CD4-positive, alpha-beta T cell treated with Interleukin-12 subunit alpha and Interleukin-12 subunit beta, for 1 hour (primary cell): ENCODE measurements at places on chromosomes 6 and 20.

DNA sequence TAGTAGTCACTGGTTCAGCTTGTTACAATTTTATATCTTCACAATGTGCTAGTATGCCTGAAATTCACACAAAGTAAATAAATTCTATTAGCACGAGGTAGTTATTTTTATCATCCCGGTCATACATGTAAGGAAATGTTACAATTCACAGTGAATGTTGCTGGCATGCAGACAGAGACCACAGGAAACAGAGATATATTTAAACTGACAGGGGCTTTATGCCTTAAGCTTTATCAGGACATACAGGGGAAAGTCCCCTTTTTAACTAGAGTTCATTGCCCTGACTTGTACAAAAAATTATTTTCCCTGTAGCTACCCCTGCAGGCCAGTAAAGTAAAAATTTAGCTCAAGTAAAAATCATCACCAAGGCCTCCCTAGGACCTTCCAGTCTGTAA, 712.0 kb upstream of the NRSN1 start:
- DNase-seq, result no peak

DNA sequence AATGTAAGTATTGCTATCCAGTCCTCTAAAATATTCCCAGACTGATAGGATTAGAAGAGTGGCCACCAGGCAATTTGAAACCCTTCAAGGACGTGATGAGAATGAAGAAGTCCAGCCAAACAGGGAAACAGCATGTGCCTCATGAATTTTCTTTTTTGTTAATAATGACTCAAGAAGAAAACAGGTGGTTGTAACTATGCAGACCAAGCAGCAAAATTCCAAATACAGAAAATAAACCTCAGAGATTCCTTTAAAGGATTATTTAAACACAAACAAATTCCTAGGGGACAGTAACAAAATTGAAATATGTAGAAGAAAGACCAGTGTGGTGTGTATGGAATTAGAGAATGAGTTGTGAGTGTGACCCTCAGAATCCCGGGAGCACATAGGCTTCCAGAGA, 239.2 kb downstream of the KCNQ5 start:
- DNase-seq, result no peak

DNA sequence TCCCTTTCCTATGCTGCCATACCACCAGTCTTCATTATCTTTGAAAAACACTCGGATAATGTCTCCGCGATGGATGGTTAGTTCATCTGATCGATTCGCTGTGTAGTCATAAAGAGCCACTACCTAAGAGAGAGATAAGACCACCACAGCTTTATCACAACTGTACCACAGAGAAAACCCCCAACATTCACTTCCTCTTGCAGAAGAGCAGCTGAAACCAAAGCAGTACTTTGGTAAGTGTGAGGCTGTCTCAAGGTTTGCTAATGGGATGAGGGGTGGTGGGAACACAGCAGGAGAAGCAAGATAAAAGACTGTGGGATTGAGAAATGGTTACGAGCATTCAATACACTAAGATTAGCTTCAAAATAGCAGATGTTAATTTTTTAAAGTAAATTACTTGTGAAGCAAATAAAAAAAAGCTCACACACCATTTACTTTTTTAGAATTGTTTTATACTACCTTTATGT, 142.1 kb downstream of the MYB start:
- no peak for DNase-seq

- no peak for DNase-seq
Measured at GRCh38 chr6:139395891-139396301, 21.4 kb upstream of the CITED2 start.

DNA sequence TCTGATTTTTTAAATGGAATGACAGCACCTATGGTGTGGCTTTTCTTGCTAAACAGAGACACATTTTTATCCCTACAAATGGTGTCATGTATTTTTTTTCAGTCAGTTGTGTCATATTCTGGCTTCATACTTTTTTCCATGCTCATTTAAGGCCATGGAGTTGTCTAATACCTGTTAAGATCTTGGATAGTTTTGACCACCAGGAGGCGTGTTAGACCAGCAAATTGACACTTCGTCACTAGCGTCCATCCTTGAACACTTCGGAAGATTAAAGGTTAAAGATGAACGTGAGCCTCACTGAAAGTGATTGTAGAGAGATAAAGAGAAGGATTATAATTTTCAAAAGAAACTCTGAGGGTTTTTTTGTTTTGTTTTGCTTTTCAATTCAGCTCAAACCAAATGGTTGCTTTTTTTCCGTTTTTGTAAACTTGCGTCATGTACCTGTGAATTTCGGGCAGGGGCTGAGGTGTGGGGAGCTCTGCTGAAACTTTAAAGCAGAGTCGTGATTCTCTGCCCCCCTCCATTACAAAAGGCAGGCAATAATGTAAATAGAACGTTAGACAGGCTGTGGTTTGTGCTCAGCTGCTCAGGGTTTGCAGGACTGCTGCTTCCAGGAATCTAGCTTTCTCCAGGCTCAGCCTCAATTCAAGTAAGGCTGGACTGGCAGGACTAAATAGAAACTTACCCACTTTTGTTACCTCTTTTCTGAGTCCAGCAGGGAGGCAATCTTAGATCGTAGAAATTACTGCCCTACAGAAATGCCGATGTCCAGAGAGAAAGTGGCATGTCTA, 245.1 kb downstream of the FOXA2 start:
- peak; percentile 26 for DNase-seq

DNA sequence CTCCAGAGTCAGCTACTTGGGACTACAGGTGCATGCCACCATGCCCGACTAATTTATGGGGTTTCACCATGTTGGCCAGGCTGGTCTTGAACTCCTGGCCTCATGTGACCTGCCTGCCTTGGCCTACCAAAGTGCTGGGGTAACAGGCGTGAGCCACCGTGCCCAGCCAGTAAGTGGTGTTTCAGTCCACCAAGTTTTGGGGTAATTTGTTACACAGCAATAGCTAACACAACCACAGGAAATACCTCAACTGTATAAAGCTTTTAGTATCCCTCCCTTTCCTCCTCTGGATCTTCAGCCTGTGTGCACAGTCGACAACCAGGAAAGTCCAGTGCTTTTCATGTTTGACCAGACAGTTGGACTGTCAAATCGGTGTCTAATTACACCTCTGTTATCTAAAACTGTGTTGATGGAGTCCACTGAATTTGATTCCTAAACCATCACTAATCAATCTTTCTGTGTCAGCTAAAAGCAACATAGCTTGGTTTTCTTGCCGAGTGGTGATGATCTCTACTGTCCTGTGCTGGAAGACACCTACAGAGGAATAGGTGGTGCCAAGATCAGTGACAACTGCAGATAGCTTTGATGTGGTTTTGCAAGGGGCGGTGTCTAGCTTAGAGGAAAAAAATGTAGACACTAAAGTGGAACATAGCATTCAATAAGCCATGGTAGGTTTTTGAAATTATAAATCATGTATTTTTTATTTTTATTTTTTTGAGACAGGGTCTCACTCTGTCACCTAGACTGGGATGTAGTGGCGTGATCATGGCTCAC, 22.2 kb upstream of the ZBTB2 start:
- peak; percentile 80 for DNase-seq

- DNase-seq, result no peak
Measured at GRCh38 chr6:20997143-20997769, 463.0 kb downstream of the CDKAL1 start.

DNA sequence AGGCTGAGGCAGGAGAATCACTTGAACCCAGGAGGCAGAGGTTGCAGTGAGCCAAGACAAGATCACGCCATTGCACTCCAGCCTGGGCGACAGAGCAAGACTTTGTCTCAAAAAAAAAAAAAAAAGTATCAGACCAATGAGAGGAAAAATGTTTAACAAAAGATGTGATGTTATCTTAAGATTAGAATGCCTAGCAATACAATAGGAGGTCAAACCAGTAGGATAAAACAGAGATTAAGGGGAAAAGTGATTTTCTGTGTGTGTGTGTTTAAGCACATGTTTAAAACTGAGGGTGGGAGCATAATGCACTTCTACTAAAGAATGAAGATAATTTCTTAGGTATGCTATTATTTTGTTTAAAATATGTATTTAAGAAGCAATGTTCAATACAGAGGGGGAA, 17.9 kb downstream of the COL19A1 start:
- DNase-seq, result no peak

- peak; percentile 24 for DNase-seq
Measured at GRCh38 chr20:1005452-1006027, 3.4 kb upstream of the RSPO4 start.

DNA sequence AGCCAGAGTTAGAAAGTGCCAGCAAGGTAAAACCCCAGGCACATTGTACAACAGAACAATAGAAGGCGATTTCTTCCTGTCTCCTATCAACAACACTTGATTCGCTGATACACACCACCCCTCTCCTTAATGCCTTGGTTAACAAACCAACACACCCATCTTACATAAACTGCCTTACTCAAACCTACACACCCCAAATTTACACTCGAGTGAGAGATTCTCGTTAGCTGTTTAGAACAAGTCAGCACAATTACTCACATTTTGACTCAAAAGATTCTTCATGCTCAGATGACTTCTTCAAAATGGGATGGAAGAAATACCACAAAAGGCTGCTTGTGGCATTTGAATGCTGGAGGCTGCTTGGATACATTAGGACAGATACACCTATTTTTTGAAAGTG, 80.0 kb upstream of the FOXQ1 start:
- DNase-seq, result no peak

DNA sequence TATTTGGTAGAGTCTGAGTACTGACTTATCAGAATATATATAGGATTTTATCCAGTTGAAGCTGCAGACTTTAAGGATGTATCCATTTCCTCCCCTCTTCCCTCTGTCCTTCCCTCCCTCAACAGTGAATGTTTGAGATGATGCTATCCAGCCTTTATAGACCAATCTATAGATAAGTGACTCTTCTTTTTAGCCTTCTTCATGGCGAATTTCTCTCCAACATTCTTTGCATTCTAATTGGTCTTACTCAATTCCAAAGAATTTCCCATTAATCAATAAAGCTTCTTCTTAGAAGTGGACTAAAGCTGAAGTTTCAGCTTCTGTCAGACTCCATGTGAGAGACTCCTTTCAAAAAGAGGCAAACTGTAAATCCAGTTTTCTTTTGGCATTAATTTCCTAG, 99.3 kb downstream of the AIG1 start:
- DNase-seq, result no peak

GRCh38 chr6:5514353-5514752, 253.0 kb downstream of the FARS2 start:
- no peak for DNase-seq

DNA sequence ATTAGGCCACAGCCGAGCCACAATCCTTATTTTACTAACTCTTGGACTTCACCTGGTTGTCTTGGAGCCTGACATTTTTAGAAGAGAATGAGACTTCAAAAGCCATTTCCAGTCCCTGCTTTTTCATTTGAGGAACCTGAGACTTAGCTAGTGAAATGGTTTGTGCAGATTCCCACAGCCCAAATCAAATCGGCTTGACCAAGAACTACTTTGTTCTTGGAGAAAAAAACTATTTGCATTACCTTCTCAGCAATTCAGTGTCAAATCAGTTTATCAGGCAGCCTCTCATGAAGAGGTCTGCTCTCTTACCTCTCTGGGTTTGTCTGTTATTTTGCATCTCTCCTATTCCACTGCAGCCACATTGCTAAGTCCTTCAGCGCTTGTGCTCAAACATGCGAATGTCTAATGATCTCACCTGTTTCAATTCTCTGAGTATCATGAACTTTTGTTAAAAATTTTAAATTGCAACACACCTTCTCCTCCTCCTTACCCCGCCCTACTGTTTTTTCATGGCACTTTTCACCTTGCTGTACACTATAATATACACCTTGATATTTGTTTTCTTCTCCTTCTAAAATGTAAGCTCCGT, 573 bp upstream of the IFNGR1 start:
- no peak for DNase-seq

DNA sequence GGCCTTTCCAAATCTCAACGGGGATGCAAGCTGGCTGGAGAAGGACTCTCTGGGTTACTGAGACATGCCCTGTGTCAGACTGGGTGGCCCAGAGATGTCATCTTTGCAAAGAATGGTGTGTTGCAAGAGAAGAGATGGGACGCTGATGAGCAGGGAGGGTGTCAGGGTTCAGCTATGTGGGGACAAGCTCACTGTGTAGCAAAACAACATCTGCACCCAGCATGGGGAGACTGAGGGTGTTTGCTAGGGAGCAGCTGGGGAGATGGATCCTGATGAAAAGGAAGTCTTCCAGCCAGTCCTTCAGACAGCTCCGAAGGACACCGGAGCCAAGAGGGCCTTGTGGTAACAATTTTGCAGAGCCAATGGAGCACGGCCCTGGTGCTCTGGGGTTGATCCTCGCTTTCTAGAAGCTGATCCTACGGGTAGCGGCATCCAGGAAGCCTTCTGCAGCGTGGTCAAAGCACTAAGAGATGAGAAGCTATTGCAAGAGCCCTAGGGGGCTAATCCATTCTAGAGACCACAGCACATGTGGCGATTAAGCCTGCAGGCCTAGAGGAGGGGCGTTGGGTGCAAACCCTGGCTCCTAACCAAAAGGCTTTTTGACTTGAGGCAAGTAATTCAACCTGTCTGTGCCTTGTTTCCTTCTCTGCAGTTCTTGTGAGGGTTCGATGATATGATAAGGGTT, 39.9 kb downstream of the EDN3 start:
- no peak for DNase-seq

GRCh38 chr6:82750556-82750955, 315.1 kb downstream of the UBE3D start:
- no peak for DNase-seq

DNA sequence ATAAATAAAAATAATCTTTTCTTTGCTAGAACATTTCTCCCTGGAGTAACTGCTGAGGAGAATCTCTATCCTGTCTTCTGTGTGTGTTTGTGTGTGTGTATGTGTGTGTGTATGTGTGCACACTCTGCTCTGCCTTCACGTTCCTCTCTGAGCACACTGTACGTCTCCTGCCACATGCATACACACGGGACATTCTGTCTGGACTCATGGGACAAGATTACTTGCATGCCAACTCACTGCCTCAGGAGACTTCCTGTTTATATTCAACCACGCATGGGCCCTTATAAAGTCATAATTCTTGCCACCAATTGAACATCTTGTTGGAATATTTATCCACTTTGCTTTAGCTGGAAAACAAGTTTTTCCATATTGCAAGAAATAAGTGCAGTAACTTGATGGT, 930.6 kb downstream of the KIF16B start:
- DNase-seq, result no peak

DNA sequence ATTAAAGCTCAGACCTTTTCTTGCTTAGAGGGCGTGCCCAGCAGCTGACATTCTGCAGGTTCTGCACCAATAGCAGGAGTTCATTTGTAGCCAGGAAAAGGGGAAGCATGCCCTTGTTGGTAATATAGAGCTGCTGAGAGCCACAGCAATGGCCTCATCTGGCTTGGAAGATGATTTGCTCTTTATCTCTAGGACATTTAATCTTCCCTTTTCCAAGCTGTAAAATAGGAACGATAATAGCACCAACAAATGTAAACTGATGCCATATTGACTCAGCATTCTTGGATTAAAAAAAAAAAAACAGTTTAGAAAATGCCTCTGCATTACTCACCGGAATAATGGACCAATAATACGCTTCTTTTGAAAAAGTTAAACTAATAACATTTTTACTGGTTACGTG, 93.4 kb upstream of the SLC2A12 start:
- DNase-seq, result no peak
